T1000 (cell line): ENCODE measurements at places on chromosomes 3 and 15.

DNA sequence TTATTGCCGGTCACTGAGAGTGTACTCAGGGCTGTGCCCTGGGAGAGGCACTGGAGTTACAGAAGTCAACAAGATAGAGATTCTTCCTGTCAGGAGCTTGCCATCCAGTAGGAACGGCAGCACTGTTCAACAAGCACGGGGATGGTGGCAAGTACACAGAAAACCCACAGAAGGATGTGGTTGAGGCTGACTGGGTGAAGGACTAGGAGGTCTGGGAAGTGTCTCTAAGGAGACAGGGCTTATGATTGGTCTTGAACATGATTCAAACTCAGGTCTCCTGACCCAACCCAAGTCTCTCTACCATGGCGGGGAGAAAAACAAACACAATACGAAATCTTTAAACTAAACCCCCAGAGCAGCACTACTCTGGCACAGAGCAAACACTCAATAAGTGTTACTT is 37.6 kb downstream of the ERICH6 start:
- no peak for DNase-seq

DNA sequence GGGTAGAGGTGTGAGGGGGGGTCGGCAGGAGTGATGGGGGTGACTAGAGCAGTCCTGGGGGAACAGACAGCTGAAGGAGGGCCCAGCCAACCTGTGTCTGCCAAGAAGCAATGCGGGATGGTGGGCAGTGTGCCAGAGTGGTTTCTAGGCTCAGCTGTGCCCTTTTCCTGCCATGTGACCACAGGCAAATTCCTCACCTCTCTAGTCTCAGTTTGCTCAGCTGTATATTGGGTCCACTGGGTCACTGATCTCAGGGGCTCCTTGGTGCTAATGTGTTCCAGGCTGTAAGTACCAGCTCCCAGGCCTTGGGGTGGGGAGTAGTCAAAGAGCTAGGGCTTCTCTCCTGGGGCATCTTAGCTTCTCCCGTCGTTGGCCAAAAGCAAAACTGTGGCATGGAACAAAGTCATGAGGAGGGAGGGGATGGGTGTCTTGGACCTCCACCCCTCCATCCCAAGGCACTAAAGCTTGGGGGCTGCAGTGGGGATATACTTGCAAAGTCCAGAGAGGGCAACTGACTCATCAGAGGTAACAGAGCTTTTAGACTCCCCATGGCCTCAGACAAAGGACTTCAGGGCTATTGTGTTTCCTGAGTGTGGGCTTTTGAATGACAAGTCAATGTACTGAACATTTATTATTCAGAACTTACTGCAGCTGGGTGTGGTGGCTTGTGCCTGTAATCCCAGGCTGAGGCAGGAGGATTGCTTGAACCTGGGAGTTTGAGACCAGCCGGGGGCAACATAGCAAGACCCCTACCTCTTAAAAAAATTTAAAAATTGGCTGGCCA is 20.9 kb downstream of the SMAD6 start:
- no peak for DNase-seq

DNA sequence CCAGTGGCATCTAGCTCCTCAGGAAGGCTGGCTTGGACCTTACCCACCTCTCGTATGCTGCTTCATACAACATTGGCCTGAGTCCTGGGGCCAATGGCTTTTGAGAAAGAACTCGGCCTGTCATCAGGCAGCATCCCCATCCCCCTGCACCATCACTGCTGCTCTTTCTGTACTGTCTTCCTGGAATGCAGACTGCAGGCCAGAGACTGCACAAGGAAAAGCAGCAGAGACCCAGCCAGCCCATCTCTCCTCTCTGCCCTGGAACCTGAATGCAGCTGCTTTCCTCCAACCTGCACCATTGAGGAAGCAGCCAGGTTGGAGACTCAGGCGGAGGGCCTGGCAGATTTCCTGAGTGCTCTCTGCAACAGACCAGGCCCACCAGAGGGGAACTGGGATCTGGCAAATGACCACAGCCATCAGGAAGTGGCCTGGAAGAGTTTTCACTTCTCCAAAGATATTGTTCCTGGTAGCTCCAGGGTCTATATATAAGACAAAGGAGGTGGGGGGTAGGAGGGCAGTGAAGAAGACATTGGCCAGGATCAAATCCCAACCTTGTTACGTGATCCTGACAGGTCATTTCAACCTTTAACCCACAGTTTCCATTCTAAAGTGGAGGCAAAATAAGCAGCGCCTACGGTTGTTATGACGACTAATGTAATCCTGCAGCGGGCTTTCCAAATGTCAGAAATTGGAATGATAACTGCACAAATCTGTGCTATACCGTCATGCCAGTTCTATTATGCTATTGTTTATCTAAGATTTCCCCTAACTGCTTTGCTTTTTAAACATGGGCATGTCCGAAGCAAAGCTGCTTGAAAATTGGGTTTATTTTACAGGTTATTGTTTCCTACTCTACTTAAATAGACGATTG is 24.4 kb upstream of the RAB7A start:
- DNase-seq = no peak

DNA sequence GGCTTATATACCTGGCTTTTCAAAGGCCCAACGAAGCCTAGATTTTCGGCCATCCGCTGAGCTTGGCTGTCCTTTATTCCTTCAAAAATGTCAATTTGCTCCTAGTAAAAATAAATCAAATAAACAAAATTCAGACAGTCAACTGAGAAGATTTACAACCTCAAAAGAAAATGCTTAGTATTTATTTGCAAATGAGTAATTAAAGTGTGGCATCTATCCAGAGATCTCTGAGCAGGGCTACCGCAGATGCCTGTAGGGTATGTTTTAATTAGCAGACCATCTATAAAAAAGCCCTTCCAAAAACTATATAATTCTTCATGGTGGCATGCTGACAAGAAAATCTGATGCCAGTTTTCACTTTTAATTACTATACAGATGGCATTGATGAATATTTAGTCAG is 136.2 kb downstream of the SUCLG2 start:
- DNase-seq = no peak

DNA sequence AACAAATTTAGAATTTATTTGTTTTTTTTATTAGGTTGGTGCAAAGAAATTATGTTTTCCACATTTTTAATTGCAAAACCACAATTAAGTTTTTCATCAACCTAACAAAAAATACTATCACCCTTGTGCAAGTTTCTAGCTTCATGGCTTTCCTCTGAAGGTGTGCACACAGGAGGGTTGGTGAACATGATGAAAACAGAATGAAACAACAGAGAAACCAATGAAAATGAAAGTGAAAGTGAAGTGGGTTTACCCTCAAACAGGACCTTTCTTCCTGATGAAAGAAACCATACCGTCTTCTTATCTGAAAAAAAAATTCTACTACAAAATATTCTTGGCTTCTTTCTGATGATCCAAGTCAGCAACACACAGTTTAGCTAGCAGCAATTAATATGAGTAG is 71.9 kb upstream of the FEZF2 start:
- DNase-seq = no peak

- no peak for DNase-seq
These were observed 204.6 kb downstream of the ZIC1 start for GRCh38 chr3:147613725-147614124.

DNA sequence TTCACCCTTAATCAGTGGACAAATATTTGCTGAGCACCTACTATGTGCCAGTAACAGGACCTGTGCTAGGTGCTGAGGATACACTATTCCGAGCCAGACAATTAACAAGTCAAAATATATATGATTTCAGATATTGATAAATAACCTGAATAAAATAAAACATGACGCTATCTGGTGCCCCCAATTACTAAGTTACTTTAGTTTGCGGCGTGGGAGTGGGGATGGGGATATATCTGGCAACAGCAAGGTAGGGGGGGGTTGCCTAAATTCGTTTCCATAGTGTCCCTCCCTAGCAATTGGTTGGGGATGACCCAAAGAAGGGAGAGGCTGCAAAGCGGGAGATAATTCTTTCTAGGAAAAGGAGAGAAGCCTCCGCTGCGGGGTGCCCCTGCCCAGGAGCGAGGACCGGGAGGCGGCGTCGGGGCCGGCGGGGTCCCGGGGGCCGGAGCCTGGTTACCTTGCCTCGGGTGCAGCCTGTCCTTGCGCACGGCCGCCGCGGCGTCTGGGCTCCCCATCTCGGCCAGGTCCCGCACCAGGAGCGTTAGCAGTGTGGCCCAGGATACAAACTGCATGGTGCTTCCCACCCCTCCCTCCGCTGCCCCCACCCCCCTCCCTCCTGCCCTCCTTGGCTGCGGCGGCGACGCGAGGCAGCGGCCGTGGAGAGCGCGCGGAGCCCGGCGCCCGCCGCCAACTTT is 567 bp downstream of the ADAMTS9 start:
- DNase-seq = no peak

DNA sequence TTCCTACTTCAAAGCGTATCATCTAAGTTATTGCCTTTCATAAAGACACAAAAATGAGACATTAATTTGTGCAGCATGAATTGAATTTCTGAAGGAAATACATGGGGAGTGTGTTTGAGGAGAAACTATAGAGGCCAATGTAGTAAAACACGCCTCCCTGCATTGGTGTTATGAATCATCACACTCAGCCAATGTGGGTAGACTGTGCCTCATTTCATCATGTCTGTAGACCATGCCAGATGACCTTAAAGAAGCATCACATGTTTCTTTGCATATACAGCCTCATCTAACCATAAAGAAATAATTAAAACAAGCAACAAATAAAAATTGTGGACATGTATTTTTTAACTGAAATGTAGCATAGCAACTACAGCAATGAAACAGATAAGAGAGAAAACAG is 486.0 kb upstream of the ADAMTS9 start:
- no peak for DNase-seq

- DNase-seq = no peak
These were observed 56.8 kb upstream of the NANOGP8 start for GRCh38 chr15:35141743-35142471.

- no peak for DNase-seq
These were observed 70.4 kb downstream of the CBLB start for GRCh38 chr3:105798381-105798934.

DNA sequence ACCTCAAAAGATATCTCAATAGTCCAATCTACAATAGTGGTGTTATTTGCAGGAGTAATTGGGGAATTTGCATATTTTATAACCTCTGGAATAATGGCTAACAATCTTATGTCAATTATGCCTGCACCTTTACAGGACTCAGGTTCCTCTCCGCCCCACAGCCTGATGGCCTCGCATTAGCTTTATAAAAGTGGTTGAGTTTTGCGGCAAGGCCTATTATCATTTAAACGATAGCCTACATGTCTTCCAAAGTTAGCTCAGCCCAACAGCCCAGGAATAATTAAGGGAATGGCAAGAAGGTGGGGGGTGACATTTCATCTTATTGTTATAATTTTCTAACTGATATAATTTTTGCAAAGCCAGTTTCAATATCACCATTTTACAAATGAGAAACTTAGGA is 97.3 kb downstream of the RTP4 start:
- DNase-seq = no peak

DNA sequence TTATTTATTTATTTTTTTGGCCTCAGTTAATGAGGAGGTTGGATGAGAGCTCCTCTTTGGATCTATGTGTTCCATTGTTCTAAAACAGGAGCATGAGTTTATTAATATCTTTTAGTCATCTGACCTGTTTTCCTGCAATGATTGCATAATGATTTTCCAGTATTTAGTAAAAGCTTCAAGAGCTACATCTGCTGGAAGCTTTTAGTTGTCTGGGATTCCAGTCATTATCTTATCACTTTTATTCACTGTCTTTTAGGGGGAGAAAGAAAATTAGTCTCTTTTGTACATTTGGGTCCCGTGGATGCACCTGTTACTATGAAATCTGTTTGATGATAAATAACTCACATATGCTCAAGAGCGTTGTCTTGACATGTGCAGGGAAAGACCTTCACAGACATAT is 1270.0 kb downstream of the ROBO1 start:
- no peak for DNase-seq

- DNase-seq = peak; percentile 76
These were observed 9.7 kb downstream of the STOML1 start for GRCh38 chr15:73982222-73982962.

DNA sequence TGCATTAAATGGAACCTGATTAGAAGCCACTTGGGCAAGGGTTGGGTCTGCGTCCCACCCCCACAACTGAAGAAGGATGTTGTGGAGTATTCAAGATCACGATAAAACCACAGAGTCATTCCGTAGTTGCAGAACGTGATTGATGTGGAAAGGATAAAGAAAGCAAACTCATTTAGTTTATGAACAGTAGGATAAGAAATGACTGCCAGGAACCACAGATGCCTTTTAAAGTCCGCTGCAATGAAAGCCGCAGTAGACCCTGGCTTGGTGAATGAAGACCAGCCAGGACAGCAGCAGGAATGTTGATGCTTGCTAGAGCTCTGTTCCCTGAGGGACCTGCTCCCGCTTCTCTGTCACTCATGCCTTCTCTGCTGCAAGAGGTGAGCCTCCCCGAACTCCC is 111.5 kb downstream of the GABRG3 start:
- DNase-seq = no peak

GRCh38 chr3:49805367-49805782 is 2.3 kb downstream of the INKA1 start:
- DNase-seq = no peak
